IPS DF 6.9 (cell line): ENCODE measurements at places on chromosomes 7 and 10.

DNA sequence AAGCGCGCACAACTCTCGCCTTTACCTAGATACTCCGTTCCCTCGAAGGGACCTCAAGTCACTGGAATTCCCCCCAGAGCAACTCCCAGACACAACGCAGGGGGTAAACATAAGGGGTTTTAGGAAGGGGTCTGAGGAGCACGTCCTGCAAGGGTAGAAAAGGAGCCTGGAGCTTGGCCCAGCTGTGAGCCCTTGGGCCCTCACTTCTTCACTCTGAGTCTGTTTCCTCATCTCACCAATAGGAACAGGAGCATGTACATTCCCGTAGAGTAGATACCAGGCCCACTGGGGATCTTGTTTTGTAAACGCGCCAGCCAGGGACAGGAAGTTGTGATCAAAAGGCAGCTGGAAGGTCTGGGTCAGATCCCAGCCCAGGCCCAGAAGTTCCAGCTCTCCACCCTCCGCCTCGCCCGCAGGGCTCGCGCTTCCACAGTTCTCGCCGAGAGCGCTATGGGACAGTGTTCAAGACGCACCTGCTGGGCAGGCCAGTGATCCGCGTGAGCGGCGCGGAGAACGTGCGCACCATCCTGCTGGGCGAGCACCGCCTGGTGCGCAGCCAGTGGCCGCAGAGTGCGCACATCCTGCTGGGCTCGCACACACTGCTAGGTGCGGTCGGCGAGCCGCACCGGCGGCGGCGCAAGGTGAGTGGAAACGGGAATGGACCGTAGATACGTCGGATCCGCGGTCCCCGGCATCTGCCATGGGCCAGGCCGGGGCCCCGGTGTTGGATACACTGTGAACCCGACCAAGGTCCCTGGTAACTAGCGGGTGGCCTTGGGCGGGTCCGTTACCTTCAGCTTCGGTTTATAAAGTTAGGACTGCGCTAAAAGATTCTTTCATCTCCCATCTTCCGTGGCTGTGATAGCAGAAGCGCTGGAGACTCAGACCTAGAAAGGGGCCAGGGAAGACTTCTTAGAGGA, 1.3 kb downstream of the CYP26C1 start:
- no peak for DNase-seq

DNA sequence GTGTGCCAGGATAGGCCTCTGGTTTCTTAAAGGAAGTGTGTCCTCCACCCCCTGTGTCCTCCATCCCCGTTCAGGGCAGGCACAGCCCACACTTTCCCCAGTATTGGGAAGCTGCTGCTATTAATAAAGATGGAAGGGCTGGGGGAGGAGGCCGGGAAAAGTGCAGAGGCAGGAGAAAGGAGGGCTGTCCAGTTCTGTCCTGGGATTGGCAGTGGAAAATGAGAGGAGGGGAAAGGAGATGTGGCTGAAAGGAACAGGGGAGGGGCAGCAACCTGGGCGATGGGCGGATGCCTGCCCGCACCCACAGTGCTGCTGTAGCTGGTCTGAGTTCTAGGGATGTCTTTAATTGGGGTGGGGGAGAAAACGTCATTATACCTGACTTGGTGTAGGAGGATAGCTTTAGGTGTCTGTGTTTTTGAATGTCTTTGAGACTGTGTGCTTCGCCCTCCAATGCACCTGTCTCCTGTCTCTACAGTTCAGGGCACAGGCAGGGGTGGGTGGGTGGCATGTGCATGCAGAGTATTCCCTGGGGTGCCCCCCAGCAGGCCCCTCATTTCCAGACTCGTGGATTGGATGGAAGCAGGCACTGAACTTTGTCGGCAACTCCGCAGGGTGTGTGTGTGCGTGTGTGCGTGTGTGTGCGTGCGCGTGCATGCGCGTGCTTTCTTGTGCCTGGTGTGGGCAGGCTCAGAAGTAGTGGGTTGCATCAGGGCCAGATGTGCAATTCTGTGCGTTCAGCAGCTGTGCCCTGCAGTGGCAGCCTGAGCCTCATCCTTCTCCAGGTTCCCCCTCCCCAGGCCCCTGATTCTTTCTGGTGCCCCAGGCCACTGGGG, 2.5 kb downstream of the TRIM8 start:
- no peak for DNase-seq

DNA sequence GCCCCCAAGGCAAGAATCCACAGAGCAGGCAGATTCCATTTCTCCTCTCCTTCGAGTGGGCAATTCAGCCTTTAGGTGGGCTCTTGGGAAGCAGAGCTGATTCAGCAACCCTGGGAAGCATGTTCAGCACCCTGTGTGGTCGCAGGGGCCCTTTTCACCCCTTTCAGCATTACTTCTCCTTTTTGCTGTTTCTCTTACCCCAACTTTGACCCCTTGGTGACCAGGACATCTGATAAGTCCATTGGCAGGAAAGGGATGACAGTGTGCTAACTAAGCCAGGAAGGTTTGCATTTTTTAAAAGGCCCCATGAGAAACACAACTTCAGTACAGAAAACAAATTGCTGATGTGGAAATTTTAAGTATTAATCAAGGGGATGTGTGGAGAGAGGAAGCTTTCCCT, 283.7 kb upstream of the NRP1 start:
- no peak for DNase-seq

DNA sequence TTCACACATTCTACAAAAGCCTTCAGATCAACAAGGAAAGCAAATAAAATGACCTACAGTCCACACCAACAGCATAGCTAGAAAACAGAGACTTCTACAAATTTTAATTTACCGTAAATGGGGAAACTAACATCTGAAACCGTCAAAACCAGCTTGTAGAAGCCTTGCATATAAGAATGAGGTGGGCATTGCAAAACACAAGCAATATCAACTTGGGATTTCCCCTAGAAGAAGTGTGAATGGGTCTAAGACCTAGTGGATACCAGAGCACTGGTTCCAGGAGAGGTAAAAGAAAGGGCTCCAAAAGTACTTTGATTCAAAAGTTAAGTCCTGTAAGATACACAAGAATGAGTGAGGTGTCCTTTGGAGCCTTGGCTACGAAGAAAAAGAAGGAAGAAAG, 18.7 kb downstream of the RTKN2 start:
- no peak for DNase-seq

DNA sequence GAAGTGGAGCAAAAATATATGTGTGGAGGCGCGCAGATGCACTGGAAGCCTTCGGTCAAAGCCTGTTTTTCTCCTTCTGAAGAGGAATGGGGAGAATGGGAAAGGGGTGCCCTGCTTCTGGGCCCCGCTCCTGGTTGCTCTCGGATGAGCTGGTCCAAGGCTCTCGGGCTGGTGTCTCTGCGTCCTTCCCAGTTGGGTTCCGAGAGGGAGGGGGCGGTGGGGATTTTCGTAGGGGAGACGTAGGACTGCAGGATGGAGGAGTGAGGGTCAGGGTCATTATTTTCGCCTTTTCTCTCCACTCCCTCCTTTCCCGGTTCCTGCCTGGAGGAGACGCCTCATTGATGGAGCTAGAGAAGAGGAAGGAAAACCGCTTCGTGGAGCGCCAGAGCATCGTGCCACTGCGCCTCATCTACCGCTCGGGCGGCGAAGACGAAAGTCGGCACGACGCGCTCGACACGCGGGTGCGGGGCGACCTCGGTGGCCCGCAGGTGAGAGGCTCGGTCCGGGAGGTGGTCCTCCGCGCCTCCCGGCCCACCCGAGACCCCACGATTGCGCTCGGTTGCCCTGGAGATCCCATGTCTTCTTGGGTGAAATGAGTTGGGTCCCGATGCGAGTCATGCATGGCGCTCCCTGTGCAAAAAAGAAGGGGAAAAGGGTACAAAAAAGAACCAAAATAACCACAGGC, 790 bp downstream of the ADAM22 start:
- no peak for DNase-seq

DNA sequence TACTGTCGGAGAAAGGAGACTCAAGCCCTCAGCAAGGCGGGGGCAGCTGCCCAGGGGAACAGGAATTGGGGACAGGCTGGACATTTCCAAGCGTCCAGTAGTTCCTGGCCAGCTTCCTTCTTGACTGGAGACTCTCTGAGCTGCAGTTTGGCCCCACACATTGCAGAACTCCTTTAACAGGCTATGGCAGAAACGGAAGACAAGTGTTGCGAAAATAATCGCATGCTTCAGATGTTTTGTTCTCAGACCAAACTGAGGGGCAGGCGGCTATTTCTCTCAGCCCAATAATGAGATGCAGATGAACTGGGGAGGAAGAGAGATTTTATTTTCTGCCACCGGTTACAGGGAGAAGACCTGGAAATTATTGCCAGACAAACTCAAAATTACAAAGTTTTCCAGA, 88.0 kb upstream of the PFKP start:
- DNase-seq: no peak

- DNase-seq: no peak
Measured at GRCh38 chr7:27303026-27303425, 60.4 kb downstream of the EVX1 start.

GRCh38 chr10:14382022-14382421, 51.3 kb upstream of the FRMD4A start:
- no peak for DNase-seq

DNA sequence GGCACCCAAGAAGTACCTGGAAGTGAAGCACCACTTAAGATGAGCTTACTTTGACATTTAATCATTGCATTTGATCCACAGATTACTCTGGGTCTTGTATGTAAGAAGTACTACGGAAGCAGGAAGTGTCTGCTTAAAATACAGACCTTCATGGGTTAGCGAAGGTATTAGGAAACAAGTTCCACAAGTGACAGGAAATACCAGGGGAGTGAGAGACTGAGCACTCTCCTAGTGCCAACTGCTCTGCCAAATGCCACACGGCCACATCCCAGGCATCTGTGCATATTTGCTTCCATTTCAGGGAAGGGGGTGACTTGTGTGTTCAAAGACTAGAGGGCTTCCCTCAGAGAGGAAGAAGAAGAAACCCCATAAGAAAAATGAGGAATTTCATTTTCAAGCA, 57.2 kb upstream of the ANK3 start:
- no peak for DNase-seq

- no peak for DNase-seq
Measured at GRCh38 chr7:128922496-128923410, 12.2 kb upstream of the KCP start.

DNA sequence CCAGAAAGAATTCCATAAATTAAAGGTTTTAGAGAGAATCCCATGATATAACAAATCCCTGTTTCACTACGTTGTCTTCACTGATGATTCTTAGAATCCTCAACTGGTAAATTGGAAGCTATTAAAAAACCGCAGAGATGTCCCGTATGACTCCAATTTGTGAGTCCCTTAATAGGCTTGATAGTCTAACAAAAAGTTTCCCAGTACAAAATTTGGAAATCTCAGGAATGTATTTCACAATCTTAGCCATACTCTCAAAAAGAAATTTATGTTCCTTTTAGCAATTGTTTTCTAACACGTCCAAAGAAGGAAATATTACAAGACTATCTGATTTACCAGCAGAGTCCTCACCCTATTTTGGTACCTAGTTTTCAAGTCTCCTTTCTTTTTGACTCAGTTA, 2.5 kb downstream of the TES start:
- DNase-seq: no peak

GRCh38 chr7:36186359-36187121, 33.5 kb downstream of the EEPD1 start:
- DNase-seq: no peak

DNA sequence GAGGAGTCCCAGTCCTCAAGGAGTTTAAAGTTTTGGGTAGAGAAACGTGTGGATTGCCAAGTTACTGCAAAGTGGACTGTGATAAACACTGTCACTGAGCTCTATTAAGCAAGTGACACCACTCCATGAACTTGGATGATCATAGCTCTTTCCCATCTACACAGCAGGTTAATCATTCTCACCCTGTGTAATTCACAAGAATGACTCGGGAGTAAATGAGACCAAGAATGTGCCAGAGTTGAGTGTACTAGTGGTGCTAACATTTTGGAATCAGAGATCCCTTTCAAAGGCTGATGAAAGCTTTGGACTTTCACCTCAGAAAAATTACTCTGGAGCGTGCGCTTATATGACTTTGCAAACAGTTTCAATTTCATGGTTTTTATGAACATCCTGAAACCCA, 80.8 kb downstream of the RBM20 start:
- no peak for DNase-seq

DNA sequence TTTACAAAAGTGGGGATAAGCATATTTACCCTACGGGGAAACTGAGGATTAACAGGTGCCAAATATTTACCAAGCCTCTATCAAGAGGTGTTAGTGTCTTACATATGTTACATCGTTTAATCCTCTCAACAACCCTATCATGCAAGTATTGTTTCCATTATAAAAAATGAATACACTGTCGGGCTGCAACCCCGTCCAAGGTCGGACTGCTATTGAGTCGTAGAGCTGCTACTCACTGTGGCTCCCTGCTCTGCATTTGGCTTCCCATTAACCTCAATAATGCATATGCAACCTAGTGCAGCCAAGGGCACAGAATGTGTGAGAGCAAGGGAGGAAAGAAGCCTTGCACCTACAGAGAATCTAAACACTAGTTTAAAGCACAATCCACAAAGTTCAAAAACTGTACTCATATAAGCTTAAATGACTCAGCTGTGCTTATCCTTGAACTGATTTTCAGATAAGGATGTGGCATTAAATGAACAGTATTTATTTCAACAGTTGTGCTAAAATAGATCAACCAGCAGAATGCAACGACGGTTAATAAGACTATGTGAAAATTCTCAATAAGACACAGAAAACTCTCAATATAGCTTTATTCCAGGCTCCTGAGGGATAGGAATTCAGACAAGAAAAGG, 49.9 kb downstream of the UBE2H start:
- no peak for DNase-seq

DNA sequence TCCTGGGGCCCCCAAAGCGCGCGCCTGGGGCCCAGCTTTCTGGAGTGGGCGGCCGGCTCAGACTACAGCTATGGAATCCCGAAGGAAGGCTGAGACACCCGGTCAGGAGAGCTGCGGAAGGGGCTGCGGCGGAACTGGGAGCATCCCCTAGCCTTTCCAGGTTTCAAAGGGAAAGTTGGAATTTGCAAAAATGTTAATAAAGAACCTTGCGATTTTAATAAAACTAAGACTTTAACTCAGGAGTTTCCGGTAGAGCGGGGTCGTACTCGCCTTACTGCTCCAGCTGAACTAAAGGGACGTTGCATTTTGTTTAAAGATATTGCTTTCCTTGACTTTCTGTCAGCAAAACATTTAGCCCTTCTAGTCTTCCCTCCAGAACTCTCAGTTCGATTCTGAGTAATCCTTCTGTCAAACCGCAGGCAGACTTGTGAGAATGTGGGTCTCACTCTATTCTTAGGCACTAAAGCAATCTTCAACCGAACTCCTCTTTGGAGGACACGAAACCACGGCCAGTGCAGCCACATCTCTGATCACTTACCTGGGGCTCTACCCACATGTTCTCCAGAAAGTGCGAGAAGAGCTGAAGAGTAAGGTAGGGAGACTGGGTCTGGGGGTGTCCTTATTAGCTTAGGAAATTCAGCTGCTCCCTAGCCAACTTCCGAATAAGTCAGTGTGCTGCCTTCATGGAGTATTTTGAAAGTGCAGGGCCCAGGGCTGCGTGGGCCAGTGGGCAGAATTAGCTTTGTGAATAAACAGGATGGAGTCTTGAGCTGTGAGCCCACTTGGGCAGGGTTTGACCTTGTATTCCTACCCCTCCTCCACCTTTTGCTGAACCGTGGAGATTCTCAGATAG, 1.9 kb downstream of the CYP26A1 start:
- no peak for DNase-seq

- DNase-seq: no peak
Measured at GRCh38 chr7:85447004-85447403, 260.1 kb upstream of the SEMA3D start.
